Tibial artery (tissue), 4 donors: ENCODE measurements at places on chromosomes 13 and 19.

DNA sequence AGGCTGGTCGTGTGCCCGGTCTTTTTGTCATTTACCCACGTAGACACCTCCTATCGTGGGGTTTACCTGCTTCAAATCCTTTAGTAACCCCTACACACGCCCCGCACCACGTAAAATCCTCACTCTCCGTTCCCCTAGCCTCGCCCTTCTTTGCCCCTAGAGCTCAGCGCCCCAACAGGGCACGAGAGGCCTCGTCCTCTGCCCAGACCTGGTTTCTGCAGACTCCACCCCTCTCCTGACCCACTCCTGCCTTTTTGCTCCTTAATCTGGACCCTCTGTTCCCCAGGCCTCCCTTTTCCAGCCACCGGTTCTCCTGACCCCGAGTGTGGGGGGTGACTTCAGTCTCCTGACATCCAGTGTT, 412 bp downstream of the ZNF528 start:
- no peak for DNase-seq

- DNase-seq: no peak
These were observed 7.2 kb downstream of the ZNF296 start for GRCh38 chr19:45069056-45069455.

- DNase-seq: peak; percentile 88
These were observed 41.9 kb downstream of the CERS4 start for GRCh38 chr19:8251025-8251472.

DNA sequence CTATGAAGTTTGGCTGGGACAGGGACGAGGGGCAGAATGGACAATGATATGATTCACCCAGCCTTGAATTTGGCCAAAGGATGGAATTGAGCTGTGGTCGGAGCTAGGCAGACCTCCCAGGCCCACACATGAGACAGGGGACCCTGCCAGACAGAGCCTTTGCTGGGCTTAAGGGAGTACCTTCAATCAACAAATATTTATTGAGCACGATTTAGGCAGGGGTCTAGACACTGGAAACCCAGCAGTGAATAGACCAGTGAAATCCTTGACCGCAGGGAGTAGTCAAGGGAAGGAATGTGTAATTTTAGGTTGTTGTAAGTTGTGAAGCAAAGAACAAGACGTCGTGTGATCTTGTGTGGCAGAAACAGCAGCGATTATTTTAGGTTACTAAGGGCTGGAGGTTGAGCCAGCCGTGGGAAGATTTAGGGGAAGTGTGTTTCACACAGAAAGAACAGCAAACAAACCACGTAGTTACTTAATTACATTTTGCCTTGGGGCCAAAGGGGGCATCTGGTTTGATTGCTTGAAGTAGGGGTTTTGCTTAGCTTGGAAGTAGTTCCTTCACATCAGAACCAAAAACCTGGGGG, 16.9 kb upstream of the AP1M2 start:
- DNase-seq: peak; percentile 36

- no peak for DNase-seq
These were observed 19.8 kb upstream of the TCF3 start for GRCh38 chr19:1672038-1672768.

- no peak for DNase-seq
These were observed 519 bp downstream of the ZNF551 start for GRCh38 chr19:57682226-57682766.

DNA sequence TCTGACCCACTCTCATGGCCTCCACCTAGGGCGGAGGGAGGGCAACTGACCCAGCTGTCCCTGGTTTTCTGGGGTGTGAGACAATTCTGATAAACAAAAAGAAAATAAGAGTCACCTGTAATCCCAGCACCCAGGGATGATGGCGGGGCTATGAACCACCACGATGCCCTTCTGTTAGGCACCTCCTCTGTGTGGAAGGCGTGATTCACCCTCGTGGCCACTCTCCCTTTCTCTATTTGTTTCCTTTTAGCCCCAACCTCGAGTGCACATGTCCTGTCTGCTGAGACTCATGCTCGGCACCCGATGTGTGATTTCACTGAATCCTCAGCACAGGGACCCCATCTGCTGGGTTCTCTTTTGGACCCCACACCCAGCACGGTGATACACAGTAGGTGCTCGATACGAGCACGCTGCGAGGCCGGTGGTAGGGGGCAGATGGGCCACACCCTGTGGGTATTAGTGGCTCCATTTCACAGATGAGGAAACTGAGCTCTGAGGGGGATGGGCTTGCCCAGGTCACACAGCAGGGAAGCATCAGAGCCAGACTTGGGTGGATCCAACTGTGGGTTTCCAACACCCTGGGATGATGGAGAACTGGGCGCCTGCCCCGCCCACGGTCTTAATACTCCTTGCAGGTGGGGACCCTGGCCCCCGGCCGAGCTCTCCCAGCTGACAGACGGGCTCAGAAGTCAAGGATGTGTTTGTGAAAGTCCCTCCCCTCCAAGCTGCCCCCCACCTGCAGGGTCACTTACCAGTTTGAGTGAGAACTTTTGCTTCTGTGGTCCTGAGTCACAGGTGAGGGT, 24.9 kb downstream of the VRK3 start:
- no peak for DNase-seq

GRCh38 chr13:76004416-76004815, 368.3 kb downstream of the LMO7 start:
- no peak for DNase-seq
